LoVo (cell line): ENCODE measurements at places on chromosomes 3 and 15.

DNA sequence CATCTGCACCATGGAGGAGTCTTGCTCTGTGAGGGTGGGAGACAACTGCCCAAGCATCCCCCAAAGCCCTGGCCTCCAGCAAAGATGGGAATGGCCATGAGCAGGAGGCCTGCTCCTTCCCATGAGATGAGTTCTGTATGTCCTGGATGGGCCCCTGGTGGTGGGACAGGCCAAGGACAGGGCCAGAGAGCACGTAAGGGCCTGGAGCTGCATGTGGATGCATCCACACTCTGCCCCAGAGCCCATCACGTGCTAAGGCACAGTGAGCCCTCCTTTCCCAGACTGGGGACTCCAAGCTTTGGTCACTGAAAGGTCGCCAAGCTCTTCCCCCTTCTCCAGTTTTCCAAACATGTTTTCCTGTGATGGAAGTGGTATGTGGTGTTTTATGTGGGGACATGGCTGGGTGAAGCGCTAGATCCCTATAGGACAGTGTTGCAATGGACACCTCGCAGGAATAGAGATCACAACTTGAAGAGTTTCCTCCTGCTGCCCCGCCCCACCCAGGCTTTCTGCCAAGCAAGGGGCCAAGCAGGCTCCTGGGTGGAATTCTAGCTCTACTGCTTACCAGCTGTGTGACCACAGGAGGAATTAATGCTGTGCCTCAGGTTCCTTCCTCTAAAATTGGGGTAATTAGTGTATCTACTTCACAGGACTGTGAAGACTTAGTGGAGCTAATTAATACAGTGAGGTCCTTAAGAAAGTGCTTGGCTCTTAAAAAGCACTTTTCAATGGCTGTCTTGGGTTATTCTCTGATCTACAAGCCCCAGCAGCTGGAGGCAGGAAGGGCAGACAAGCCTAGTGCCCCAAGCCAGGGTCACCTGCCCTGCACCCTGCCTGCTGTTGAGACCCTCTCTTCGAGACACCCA is 106.4 kb upstream of the RPL32 start:
- DNase-seq = peak; percentile 24

- no peak for DNase-seq
These were observed 12.5 kb downstream of the MYD88 start for GRCh38 chr3:38150780-38151528.

DNA sequence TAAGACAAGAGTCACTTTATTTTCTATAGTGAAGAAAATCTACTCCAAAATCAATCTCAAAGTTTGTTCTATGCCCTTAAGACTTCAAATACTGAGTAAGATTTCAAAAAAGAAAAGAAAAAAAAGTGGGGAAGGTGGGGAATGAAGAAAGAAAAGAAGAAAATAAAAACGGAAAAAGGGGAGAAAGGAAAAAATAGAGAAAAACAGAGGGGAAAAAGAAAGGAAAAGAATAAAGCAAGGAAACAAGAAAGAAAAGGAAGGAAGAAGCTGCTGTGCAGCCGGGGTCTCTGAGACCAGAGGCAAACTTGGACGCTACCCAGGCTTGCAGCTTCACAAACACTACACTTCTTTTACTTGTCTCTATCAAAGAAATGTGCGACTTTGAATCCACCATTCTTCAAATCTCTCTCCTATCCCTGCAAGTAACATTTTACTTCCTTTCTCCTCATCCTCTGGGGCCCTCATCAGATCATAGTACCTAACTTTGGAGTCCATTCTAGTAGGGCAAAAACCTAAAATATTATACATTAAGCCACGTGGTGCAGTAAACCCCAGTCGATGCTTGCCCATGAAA is 279.8 kb downstream of the FOXP1 start:
- no peak for DNase-seq

DNA sequence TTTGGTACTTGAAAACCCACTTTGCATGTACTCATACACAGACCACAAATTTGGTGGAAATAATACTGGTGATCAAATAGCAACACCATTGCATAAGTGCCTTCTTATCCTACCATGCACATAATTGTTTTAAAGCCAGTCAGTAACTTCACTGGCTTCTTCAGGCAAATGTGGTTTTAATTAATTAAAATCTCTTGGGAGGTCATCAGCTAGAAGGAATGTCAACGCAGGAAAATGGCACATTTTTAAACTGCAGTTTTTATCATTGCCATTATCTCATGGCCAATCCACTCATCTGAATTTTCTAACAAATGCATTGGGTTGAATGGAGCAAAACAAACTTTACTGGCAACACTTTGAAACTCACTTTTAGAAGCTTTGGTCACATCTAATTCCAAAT is 105.7 kb upstream of the ZPLD1 start:
- no peak for DNase-seq

DNA sequence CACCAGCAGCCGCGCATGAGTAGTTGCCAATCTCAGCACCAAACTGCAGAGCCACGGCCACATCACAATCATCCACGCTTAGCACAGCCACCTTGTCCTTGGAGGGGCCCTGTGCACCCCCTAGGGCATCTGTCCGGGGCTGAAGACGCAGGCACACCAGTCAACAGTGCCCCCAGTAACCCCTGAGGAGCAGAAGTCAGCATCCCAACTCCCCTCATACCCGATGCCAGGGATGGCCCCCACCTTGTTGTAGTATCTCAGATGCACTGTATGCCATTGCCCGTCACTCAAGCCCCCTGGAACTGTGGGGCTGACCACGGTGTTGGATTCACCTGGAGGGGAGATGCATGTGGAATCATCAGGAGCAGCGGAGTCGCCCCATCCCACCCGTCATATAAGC is 7.6 kb downstream of the CELSR3 start:
- no peak for DNase-seq

DNA sequence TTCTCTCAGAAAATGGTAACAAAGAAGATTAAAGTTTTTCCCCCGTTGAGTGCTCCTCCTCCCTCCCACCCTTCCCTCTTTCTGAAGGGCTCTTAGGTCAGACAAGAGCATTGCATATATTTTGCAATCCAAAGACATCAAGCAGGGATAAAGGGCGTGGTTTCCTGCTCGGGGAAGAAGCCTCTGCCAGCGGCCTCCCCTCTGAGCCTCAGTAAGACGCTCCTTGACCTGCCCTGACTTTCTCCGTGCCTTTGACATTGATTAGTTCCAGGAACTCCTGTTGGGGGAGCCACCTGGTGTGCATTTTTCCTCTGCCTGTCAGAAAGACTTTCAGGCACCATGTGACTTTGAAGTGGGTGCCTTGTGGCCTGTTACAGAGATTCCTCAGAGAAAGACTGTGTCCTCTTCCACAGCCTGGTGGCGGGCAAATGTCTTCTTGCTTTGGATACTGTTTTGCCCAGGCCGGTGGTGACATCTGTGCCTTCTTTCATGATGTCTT is 87.2 kb upstream of the TBL1XR1 start:
- peak; percentile 63 for DNase-seq
